ENCODE measurements at places on chromosomes 3 and 15. TPM values are rescaled to one million over a fixed set of nuclear protein-coding genes. Genes with fewer than 3 reads are reported as not detected.

DNA sequence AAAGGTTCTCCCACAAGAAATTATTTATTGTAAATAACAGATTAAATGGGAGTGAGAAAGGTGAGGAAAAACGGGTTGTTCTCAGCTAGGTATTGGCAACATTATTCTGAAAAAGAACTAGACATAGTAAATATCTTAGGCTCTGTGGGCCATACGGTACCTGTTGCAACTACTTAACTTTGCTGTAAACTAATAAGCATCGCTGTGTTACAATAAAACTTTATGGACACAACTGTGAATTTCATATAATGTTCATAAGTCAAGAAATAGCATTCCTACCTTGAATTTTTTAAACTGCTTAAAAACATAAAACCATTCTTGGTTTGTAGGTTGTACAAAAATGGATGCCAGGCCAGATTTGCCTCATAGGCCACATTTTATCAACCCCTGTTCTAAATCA, 183.9 kb downstream of the TBC1D5 start:
- no peak for DNase-seq

DNA sequence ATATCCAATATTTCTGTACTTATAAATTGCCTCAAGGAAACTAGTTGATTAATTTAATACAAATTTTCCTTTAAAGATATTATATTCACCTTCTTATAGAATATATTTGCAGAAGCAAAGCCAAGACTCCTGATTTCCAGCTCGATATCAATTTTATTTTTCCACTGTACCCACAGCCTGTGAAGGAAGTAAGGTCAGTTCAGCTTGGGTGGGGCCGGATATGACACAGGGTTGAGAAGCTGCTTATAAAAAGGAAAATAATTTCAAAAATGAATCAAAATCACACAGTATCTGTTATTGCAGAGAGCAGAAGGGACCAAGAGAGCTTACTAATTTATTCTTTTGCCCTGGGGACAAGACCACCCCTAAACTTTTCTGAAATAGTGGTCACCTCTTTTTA, 491.4 kb downstream of the TUSC7 start:
- DNase-seq, result no peak

- DNase-seq, result no peak
Observed at GRCh38 chr3:196741249-196741889, 1.7 kb downstream of the PAK2 start.

- DNase-seq, result no peak
Observed at GRCh38 chr15:94336817-94337467, 105.6 kb downstream of the MCTP2 start.

- no peak for DNase-seq
Observed at GRCh38 chr3:25603703-25604102, 61.0 kb downstream of the TOP2B start.

GRCh38 chr3:161558236-161558635, 61.6 kb downstream of the OTOL1 start:
- DNase-seq, result no peak

DNA sequence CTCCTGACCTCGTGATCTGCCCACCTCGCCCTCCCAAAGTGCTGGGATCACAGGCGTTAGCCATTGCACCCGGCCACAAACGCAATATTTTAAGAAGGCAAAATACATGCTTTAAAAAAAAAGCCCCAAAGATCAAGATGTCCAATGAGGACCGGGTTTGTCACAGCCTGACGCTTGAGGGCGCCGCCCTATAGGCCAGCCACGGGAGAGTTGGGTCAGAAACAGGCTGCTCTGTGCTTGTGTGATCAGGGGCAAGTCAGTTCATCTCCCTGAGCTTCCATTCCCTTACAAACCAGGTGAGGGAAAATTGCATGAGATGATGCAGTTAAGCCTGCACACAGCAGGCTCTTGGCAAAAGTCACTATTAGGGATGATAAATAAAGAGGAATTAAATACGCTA, 23.9 kb downstream of the FAM174B start:
- DNase-seq, result no peak

DNA sequence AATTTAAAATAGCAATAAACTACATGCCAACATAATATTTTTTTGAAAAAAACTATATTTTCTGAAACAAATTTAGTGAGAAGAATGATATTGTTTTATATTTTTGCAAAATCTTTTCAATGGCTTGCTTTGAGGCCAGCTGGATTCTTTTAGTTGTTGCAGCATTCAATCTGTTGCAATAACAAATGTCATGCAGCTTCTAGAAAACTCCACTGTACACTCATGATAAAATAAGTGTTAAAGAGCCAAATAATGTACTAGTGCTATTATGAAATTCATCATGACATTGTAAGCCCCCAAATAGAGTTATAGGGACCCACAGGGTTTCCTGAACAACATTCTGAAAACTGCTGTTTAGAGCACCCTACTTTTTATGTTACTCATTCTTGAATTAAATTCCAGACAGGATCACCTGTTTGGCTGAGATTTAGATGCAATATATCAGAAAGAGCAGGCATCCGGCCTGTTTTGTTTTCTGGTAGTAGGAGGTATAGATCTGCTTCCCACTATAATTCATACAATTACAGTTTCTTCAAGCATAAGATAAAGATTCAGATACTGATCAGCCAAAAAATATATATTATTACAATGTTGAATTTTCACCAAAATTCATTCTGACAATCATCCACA, 703.0 kb upstream of the ZNF385D start:
- DNase-seq, result no peak

GRCh38 chr3:165526367-165526766, 310.9 kb downstream of the BCHE start:
- no peak for DNase-seq

- DNase-seq, result no peak
Observed at GRCh38 chr15:39255760-39256159, 325.1 kb upstream of the THBS1 start.

GRCh38 chr3:17014709-17015108, 130.0 kb downstream of the PLCL2 start:
- no peak for DNase-seq

The VGLL3 gene
- total RNA-seq, result 13.4 TPM

The LEKR1 gene
- total RNA-seq, result not detected

The ITIH1 gene
- total RNA-seq, result not detected

The RETNLB gene
- total RNA-seq, result not detected

The CCDC80 gene
- total RNA-seq, result 12.6 TPM

The CAPN3 gene
- 0.75 TPM for total RNA-seq

The XXYLT1 gene
- total RNA-seq, result 24.5 TPM

All from H1 (cell line).